ENCODE measurements at places on chromosomes 6 and 20.

DNA sequence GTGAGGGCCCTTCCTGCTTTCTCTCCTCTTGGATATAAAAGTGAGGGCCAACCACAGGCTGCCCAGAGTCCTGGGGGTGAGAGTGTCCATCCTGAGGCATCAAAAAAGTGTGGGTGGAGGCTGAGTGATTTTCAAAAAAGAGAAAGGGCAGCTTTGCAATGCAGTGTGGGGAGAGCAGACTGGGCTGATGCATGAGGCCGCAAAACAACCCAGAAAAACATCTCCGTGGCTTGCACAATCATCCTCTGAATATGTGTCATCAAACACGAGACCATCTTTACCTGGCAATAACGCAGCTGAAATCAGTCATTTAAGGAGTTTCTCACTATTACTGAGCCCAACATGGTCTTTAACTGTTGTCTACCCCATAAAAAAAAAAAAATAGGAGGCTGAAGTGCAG, 191.2 kb upstream of the SOX4 start:
- DNase-seq: no peak

GRCh38 chr6:136095986-136096385, 154.1 kb downstream of the MTFR2 start:
- no peak for DNase-seq

- no peak for DNase-seq
Measured at GRCh38 chr20:63191400-63191799, 24.5 kb downstream of the YTHDF1 start.

- no peak for DNase-seq
Measured at GRCh38 chr6:122715725-122716124, 63.8 kb upstream of the FABP7 start.

DNA sequence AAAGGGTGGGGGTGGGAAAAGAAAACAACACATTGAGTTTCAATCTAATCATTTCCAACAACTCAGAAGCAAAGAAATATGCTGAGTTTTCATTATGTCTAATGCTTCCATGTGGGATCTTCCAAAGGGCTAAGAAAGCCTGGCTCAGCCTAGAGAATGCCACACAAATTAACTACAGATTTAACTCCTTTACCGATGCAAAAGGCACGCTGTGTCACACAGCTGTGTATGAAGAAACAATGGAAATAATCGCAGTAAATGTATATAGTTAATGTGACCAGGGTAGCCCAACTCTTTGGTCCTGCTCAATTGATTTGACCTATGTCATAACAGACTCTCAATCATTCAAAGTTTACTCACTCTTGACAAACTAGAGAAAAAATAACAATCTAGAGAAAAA, 17.8 kb downstream of the B4GALT5 start:
- DNase-seq: no peak

DNA sequence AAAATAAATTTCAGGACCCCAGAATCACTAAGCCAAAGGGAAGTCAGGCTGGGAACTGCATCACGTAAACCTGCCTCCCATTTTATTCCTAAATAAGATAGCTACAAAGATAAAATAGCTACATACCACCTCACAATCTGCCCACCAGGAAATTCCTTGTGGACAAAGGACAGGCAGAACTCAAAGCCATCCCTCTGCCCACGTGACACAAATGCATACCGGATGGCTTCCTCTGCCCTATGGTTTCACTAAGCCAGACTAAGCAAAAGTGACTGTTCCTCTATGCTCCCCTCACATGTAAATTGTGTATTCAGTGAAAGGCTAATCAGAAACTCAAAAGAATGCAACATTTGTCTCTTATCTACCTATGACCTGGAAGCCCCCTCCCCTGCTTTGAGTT, 15.0 kb downstream of the MBOAT1 start:
- DNase-seq: no peak

DNA sequence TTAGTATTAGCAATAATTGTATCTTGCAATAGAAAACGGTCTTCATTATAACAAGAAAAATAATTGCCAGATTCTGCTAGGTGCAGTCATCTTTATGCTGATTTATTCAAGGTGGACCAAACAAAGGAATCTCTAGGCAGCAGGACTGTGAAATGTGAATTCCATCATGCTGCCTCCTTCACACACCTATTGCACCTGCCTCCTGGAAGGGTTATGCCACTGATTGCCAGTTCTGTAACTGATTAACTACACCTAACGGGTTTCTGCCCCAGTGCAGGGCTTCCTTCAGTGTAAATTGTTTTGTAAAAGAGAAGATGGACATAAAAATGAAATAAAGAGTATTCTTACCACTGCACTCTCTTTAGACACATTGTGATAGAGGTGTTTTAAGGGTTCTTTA, 96.1 kb downstream of the FOXO3 start:
- no peak for DNase-seq
